ENCODE measurements at places on chromosomes 11 and 22.
A peak's percentile ranks its signal among the peaks of the same experiment; 100 is the strongest.

- no peak for DNase-seq
Measured at GRCh38 chr22:44783581-44783980, 31.2 kb downstream of the ARHGAP8 start.

DNA sequence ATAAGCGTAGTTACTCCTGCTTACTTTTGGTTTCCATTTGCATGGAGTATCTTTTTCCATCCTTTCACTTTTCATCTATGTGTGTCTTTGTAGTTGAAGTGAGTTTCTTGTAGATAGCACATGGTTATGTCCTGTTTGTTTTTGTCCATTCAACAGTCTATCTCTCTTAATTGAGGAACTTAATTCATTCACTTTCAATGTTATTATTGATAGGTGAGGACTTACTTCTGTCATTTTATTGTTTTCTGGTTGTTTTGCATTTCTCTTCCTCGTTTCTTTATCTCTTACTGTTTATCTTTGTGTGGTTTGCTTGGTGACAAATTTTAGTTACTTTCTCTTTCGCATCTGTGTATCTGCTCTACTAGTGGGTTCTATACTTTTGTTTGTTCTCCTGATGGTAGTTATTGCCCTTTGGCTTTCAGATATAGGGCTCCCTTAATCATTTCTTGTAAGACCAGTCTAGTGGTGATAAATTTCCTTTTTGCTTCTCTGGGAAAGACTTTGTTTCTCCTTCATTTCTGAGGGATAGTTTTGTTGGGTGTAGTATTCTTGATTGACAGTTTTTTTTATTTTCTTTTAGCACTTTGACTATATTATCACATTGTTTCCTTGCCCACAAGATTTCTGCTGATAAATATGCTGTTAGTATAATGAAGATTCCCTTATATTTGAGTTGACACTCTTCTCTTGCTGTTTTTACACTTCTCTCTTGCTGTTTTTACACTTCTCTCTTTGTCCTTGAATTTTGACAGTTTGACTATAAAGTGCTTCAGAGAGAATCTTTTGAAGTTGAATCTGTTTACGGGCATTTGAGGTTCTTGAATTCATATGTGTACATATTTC is 9.0 kb upstream of the RAG1 start:
- no peak for DNase-seq

DNA sequence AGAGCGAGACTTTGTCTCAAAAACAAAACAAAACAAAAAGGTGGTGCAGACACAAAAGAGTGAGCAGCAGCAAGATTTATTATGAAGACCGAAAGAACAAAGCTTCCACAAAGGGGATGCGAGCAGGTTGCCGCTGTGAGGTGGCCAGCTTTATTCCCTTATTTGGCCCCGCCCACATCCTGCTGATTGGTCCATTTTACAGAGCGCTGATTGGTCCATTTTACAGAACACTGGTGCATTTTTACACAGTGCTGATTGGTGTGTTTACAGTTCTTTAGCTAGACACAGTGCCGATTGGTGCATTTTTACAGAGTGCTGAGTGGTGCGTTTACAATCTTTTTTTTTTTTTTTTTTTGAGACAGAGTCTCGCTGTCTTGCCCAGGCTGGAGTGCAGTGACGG is 77.4 kb downstream of the CECR2 start:
- no peak for DNase-seq

DNA sequence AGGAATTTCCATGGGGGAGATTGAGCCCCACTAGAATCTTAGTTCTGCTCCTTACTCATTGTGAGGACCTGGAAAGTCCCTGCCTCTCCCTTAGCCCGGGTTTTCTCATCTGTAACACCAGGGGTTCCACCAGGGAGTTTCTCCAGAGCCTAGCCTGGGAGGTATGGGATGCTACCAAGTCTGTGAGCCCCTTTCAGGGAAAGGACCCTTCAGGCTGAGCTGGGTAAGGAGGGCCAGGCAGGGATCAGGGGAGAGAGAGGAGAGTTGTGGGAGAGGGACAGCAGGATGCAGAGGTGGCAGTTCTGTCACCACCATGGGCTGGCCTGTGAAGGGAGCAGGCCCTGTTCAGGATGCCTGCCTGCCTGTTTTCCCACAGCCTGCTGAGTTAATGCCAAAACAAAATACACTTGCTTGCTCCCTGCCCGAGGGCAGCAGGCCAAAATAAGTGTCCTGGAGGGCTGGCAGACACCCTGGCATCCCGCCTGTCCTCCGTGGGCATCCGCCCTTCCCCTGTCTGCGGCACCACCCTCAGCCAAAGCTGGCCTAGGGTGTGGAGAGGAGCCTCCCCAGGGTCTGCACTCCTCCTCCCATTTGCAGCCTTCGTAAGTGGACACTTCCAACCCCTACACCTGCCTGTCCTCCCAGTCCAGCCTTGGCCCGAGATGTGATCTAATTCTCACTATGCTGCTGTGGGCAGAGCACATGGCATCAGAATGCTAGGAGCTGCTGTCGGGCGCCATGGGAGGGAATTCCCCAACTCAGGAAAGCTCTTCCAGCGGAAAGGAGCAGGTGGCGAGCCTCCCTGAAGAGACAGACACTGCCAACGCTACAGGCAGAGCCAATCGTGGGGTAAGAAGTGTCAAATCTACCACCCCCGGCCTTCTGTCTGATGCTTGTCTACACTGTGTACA is 5.9 kb upstream of the FCHSD2 start:
- no peak for DNase-seq

DNA sequence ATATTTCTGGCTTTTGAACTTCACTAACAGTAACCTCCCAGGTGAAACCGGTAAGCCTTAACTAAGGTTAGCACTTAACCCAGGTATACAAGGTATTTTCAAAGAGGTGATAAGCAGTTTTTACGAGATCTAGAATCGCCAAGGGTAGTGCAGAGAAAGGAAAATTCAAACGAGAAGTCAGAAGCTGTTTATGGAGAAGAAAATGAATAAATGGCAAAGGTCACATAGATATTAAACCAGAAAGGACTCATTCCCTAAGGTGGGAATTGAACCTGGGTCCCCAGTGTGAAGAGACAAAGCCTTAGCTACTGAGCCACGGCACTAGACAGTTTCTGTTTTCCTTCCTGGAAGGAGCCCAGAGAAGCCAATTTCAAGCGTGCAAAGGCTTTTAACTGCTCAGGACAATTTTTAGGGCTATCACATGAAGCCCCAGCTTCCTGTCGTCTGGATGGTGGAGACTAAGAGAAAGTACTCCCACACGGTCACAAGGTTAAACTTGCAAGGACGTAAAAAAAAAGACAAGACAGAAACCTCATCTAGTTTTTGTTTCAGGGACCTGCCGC is 5.7 kb upstream of the C1QTNF6 start:
- no peak for DNase-seq

DNA sequence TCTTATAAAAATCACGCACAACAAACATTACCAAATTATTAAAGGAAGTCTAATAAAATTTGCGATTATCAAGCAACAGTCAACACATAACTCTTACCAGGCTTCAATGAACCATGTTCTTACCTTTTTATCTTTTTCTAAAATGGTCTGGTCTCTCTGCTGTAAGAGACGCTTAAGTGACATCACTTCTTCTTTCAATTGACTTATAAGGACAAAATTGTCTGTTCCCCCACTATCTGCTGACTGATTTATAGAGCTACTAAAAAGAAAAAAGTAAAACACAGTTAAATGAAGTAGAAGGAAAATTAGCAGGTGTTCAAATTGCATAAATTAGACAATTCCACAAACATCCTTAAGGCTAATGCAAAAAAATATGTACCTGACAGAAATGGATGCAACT is 10.9 kb downstream of the FAM76B start:
- no peak for DNase-seq

GRCh38 chr11:30281476-30282288 is 41.2 kb upstream of the ARL14EP start:
- no peak for DNase-seq

DNA sequence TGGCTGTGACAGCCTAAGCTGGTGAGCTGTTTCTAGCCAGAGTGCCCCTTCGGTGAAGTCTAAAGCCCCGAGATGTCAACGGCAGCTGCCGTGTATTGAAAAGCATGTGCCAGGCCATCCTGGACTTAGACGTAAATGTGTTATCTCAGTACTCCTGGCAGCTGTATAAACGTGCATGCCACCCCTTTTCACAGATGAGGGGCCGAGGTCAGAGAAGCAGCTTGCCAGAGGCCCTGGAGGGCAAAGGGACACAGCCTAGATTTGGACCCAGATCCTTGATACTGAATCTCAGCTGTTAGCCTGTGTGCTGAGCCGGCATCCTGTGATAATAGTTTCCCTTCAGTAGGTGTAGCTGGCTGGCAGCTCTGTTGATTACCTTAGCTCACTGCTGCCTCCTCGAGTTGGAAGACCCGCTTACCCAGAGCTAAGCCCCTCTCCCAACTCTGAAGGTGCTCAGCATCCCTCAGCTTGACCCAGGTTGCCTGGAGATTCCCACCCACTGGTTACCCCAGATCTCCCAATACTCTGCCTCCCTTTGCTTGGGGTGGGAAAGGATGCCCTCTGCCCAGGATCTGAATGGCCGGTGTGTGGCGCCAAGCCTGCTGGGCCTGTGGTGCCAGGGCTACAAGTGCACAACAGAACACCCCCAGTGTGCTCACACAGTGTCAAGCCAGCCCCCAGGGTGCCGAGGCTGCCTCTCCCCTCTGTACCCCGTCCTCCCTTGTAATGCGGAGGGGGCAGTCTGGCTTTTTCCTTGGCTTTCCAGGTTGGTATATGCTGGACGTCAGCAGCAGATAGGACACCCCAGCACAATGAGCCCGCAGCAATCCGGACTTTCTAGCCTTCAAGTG is 59.8 kb upstream of the WNT7B start:
- DNase-seq: peak; percentile 72

GRCh38 chr11:69695581-69695980 is 8.2 kb downstream of the FGF19 start:
- no peak for DNase-seq

DNA sequence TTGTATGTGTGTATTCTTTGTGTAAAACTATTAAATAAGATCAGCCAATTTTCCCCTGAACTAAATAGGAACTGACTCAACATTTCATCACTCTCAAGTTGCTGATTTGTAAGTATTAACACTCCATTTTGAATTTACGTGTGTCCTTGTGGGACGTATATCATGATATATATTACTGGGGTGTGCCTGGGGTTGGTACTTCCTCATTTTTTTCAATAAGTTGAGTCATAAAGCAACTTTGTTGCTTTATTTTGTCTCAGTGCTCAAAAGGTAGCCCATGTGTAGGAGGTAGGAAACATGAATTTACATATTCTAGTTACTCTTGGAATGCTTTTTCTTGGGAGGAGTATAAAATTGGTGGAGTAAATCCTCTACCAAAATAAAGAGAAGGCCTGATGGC is 193.9 kb upstream of the RAG2 start:
- DNase-seq: no peak

DNA sequence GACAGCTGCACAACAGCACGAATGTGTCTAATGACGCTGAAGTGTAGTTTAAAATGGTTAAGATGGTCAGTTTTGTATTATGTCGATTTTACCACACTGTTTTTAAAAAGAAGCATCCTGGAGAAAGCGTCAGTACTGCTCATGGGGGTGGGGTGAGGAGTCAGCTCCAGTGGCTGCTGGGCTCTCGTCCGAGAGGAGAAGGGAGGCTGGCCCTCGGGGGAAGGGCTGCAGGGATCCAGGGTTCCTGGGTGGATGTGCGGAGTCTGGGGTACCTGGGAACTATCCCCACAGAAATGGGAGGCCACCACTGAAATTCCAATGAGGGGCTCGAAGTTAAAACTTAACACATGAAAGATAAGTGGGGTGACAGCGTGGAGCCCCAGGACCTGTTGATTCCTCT is 11.9 kb downstream of the C11orf21 start:
- no peak for DNase-seq

- DNase-seq: peak; percentile 60
Measured at GRCh38 chr11:64887757-64888405, 9.5 kb upstream of the EHD1 start.

DNA sequence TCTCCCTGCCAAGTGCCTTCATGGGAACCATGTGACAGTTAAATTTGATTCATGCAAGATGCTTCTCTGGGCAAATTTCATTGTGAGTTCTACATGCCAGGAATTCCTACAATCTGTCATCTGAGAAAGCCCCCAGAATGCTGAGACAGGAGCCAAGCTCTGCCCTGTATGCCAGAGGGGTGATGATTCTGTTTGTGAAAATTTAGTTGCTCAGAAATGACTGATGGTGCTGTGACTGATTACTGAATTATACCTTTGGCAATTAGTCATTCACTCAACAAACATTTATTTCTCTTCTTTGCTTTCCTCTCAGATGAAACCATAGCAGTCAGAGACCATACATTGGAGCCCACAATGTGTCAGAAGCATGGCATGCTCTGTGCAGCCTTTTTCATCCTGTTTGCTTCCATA is 69.0 kb upstream of the ZBED5 start:
- no peak for DNase-seq

DNA sequence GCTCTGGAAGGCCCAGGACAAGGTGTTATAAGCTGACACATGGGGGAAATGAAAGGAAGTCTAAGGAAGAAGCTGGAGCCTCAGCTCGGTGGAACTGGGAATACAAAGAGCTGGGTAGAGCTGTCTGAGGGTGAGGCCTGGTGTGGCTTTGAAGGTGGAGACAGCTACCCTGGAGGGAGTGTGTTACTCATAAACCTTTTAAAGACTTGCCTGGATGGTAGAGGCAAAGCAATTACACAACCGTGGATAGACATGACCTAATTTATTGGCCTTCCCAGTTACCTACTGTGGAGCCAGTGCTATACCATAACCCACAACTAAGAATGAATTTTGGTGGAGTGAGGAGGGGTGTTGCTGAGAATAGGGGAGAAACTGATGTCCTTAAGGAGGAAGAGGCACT is 22.6 kb downstream of the EXPH5 start:
- no peak for DNase-seq

GRCh38 chr22:19713650-19714311 is 522 bp upstream of the SEPTIN5 start:
- DNase-seq: no peak

- no peak for DNase-seq
Measured at GRCh38 chr11:36156817-36157519, 132.3 kb downstream of the COMMD9 start.

GRCh38 chr22:37519268-37520195 is at the start of gene CARD10:
Gene CARD10, minus strand, starts transcription at chr22:37519415. Its CDS starts 215 bp downstream, at chr22:37519200.
- peak; percentile 59 for DNase-seq

- no peak for DNase-seq
Measured at GRCh38 chr22:41638124-41638523, 17.0 kb downstream of the XRCC6 start.

GRCh38 chr11:63572026-63572688 is 9.0 kb upstream of the PLAAT2 start:
- no peak for DNase-seq
